ENCODE measurements at places on chromosomes 2 and 18.
A peak's percentile ranks its signal among the peaks of the same experiment; 100 is the strongest.

DNA sequence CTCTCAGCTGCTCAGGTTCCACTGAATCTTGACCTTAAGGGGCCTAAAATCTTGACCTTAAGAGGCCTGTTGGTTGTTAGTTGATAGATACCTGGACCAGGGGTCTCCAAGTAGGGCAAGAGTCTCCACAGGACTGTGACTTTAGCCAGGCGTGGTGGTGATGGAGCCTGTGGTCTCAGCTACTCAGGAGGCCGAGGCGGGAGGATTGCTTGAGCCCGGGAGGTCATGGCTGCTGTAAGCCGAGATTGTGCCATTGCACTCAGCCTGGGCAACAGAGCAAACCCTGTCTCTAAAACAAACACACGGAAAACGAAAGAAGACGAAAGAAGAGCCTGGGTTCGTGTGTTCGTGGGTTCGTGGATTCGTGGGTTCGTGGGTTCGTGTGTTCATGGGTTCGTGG, 120.2 kb upstream of the CTDP1 start:
- no peak for DNase-seq

GRCh38 chr18:46134920-46135675, 30.9 kb downstream of the HAUS1 start:
- DNase-seq, result no peak

GRCh38 chr2:233831861-233832260, 22.5 kb downstream of the HJURP start:
- no peak for DNase-seq

DNA sequence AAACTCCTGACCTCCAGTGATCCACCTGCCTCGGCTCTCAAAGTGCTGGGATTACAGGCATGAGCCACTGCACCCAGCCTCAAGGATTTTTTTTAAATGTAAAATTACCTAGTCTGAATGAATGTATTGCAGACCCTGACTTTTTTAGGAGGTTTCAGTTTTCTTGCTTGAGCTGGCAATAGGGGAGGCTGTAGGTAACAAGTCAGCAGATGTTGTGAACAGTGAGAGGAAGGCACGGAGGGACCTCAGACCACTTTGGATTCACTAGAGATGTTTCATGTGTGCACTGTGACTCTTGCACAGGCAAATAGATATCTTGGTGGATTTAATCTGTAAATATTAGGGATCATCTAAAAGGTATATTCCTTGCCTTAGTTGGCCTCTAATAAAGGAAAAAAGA, 6.4 kb downstream of the NDUFV2 start:
- DNase-seq, result no peak

- no peak for DNase-seq
Measured at GRCh38 chr2:85844486-85844885, 44.3 kb downstream of the ST3GAL5 start.

- DNase-seq, result no peak
Measured at GRCh38 chr2:16739778-16740581, 74.3 kb upstream of the CYRIA start.

DNA sequence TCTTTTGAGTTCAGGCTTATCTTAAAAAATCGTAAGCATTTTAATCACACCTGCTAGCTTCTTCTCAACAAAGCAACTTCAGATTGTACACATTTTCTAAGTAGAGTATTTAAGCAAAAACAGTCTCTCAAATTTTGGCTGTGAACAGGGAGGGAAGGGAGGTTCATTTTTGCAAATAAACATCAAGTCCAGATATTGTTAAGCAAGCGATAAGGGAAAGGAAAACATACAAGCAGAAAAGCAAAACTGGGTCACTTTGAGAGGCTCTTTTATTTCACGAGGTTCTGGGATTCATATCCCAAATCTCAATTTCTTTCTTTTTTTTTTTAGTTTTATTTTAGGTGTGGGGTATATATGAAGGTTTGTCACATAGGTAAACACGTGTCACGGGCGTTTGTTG, 79.9 kb downstream of the SLC25A12 start:
- no peak for DNase-seq

- DNase-seq, result no peak
Measured at GRCh38 chr18:7904529-7904928, 337.4 kb downstream of the PTPRM start.

- no peak for DNase-seq
Measured at GRCh38 chr2:65331336-65332025, 100.9 kb downstream of the SPRED2 start.

GRCh38 chr2:71531522-71532047, 78.2 kb downstream of the DYSF start:
- peak; percentile 11 for DNase-seq

GRCh38 chr2:142742371-142743214, 134.9 kb upstream of the KYNU start:
- no peak for DNase-seq

GRCh38 chr18:77161383-77161782, 28.8 kb upstream of the MBP start:
- DNase-seq, result no peak

GRCh38 chr18:35528749-35529274, 31.1 kb upstream of the INO80C start:
- no peak for DNase-seq

- no peak for DNase-seq
Measured at GRCh38 chr2:173051463-173052215, 24.0 kb upstream of the MAP3K20 start.

- no peak for DNase-seq
Measured at GRCh38 chr2:66366619-66367018, 68.3 kb upstream of the MEIS1 start.

Data from activated T-cell treated with anti-CD3 and anti-CD28 coated beads, Interleukin-2, amount 50 U/mL, for 72 hours (primary cell).